Placental pericyte (primary cell): ENCODE measurements at places on chromosomes 13 and 19. TPM values are rescaled to one million over a fixed set of nuclear protein-coding genes. Genes with fewer than 3 reads are reported as not detected.

Gene N4BP2L1
- 0.43 and 1.5 TPM in 2 replicates for total RNA-seq

Gene LACC1
- total RNA-seq: 5.2 and 18.8 TPM in 2 replicates

Gene BCKDHA
- 26.8 and 39.8 TPM in 2 replicates for total RNA-seq

Gene ADPRHL1
- 3.3 and 9.2 TPM in 2 replicates for total RNA-seq
